NCI-H524 (cell line): ENCODE measurements at places on chromosomes 2 and 18.
A peak's percentile ranks its signal among the peaks of the same experiment; 100 is the strongest.

- DNase-seq, result no peak
These were observed 141.0 kb downstream of the THADA start for GRCh38 chr2:43454791-43455190.

GRCh38 chr2:230863442-230864121 is 1.2 kb upstream of the ITM2C start:
- DNase-seq, result peak; percentile 24

DNA sequence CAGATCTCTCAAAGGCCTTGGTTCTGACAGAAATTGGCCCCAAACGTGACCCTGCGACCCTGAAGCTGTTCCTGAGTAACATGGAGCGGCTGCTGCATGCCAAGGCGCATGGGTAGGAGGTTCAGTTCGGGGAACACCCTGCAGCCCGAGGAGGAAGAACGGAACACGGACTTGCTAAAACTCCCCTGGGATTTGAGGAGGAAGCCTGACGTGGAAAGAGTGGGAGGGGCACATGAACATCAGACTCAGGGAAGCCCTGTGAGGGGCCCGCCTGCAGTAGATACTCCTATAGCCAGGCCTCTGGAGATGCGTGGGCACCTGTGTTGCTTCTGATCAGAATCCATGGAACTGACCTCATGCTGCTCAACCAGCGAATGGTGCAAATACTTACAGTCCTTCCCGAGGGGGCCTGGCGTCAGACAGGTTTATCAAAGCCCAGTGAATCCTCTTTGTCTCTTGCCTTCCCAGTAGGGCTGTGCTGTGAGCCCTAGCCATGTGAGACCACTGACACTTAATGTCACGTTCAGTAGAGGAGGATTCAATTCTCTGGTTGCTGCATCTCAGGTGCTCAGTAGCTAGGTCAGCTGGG is 46.8 kb downstream of the IMPA2 start:
- no peak for DNase-seq

DNA sequence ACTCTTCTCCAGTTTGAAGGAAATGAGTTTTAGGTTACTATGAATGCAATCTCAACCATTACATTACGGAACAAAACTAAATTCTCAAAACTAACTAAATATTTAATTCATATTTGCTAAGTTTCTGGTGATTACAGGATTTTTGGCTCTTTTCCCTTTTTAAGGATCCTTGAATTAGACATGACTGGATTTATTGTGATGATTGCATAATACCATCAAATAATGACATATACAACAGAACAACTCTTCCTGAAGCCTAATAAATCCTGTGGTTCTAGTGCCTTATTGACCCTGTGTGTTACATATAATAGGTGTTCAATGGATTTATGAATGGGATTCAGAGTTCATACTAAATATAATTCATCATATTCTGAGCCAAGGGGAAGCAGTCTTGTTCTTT is 90.5 kb downstream of the WDR7 start:
- DNase-seq, result no peak

GRCh38 chr2:235219048-235219447 is 267.2 kb downstream of the SH3BP4 start:
- DNase-seq, result no peak

GRCh38 chr2:181948227-181948626 is 37.4 kb upstream of the PPP1R1C start:
- no peak for DNase-seq

GRCh38 chr18:48934723-48935432 is 15.9 kb downstream of the SMAD7 start:
- DNase-seq, result no peak

DNA sequence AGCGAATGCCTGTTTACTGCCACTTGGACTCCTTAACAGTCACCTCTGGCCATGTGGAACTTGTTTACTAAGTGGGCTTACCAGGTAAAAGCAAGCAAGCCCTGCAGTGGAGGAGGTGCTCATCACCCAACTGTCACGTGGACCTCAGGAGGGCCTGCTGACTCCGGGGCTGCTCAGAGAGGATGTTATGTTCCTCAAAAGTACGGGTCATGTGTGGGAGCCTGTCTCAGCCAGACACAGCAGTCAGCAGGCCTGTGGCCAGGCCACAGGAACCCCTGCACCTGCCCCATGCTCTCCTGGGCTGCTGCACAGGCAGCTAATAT is 36.2 kb downstream of the AMER3 start:
- DNase-seq, result no peak

DNA sequence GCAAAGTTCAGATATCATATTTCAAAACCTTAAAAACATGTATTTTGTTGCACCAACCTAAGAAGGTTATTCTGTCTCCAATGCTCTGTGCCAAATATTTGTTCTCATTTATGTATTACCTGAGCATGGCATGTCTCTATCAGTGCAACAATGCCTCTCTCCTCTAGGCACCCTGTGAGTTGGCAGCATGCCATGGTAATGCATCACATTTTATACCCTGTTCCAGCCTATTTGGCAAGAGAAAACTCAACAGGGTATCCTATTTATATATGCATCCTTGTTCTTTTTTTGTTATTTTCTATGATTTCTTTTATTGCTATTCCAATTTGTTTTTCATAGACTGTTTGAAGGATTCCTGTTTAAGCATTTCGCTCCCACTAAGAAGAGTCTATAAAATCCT is 126.3 kb upstream of the NRXN1 start:
- DNase-seq, result peak; percentile 61
